C1 segment of cervical spinal cord (tissue), 14 donors: ENCODE measurements at places on chromosomes 5 and 9.

DNA sequence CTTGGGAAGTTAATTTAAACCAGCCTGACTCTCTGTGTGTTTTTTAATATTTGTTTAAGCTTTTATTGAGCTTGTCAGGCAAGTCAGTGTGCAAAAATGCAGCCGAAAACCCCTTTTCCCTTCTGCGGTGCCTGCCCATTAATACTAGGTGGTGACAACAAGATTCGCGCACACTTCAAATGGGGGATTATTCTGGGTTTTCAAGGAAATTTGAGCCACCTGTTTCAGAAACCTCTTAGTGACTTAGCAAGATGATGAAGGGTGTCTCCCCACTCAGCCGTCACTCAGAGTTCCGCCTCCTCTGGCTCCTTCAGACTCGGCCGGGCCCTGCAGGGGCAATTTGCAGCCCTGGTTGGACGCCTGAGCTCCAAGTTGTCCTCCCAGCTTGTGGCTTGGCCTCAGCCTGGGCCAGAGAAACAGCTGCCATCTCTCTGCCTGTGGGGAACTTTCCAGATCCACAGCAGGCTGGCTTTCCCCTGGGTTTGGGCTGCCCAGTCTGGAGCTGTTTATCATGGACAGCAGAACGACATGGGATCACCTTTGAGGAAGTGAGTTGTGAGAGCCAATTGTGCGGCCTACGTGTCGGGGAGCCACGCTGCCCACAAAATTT, 75.9 kb downstream of the SPRY4 start:
- no peak for DNase-seq

DNA sequence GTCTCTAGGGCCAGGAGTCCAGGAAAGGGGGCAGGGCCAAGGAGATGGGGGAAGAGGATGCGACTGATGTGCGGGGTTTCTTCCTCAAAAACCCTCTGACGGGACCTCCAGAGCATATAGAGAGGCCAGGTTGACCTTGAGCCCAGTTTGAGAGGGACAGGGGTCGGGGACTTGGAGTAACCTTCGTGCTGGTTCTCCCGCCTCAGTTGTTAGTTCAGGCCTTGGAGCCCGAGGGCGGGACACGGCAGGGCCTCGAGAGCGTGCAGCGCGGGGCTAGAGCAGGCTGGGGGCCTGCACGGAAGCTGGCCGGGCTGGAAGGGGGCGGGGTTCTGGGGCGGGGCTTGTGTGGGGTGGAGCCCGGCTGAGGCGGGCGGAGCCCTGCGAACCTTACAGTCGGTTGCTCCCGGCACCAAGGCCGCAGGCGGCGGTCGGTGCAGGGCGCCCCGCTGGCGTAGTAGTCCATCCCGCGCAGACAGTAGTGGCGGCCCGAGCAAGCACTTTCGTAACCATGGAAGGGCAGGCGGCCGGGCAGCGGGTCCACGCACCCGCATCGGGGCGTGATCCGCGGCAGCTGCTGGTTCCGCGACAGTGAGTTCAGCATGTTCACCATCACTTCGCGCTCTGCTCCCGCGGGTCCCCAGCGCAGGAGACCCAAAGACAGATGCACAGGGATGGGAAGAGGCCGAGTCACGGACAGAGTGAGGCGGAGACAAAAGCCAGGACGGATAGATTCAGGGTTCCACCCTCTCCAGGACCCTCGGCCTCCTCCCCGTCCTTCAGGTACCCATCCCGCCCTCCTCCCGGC, 4.0 kb upstream of the MYORG start:
- peak; percentile 53 for DNase-seq

- no peak for DNase-seq
Measured at GRCh38 chr9:128701227-128701854, 962 bp upstream of the PKN3 start.

DNA sequence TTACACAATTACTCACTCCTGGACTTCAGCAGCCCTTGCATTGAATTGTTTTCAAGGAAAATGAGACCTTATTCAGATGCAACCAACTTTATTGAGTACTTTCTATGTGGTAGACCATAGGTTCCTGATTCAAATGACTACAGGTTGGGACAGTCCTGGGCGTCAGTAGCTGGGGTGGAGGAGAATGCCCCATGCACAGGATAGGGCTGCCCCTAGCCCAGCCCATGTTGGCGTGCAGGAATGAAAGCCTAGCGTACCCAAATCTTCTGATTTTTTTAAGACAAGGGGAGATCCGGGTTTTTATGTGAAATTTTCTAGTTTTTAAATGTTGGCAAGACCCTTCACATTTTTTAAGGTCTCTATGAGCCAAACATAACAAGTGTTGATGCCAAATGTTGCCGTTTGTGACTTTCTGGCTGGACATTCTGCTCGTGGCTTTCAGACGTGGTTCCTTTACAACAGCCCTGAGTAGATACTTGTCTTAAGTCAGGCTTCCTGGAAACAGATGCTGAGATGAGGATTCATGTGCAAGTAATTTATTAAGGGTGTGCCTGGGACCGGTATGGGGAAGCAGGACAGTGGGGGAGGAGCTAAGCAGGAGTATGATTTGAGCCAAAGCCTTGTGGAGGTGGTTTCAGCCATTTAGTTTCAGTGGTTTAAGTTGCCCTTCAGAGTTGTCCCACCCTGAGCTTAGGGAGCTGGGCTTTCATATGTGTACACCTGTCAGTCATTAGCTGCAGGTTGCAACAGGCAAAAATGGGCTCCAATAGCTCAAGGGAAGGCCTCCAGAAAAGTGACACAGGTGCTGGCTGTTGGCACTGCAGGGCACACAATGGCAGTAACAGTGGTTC, 154.1 kb downstream of the NTRK2 start:
- no peak for DNase-seq

GRCh38 chr5:126987271-126987899, 43.0 kb downstream of the MARCHF3 start:
- DNase-seq: no peak

DNA sequence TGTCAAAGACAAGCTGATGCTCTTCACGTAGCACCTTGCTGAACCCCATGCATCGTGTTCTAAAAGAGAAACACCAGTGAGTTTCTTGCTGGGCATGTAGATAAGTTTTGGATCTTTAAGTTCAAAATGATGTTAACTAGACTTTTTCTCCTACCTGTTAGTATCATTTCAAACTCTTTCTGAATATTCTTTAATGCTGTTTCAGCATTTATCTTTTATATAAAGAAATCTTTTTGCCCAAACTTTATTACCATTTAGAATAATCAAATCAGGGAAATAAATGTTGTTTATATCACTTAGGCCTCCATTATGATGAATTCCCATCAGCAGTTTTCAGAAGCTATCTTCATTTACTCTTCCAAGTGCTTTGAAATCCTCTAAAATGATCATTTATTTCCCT, 542.8 kb downstream of the CDH10 start:
- no peak for DNase-seq

DNA sequence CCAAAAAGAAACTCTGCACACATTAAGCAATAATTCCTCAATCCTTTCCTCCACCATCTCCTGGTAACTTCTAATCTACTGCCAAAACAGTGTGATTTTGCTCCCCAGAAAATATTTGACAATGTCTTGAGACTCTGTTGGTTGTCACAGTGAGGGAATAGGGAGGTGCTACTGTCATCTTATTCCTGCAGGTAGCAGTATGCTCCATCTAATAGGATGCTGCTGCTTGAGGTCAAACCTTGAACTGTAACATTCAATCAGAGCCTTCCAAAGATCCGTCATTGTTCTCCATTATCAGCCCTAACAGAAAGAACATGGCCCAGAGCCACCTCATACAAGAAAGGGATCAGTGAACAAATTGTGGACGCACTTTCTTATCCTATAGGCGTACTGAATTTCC, 514.7 kb upstream of the GRIN3A start:
- no peak for DNase-seq

- DNase-seq: no peak
Measured at GRCh38 chr5:175436359-175436758, 7.6 kb downstream of the DRD1 start.

DNA sequence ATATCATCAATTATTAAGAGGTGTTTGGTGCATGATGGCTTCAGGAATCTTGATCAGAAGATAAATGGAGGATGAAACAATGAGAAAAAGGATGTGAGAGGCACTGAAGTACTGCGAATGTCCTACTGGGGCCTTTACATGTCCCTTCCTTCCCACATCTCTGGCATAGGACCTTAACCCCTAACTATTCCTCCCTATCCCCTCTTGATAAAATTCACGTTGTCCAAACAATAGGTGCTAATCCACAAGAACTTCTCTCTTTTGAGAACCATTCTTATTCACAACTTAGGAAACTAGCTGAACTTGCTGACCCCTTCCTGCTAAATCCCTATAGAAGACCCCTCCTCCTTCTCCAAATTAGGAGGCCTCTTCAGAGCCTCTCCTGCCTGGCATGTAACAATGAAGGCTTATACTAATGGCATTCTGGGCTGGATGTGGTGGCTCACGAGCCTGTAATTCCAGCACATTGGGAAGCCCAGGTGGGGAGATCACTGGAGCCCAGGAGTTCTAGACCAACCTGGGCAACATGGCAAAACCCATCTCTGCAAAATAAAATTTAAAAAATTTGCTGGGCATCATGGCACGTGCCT, 276.5 kb upstream of the SMARCA2 start:
- DNase-seq: no peak

DNA sequence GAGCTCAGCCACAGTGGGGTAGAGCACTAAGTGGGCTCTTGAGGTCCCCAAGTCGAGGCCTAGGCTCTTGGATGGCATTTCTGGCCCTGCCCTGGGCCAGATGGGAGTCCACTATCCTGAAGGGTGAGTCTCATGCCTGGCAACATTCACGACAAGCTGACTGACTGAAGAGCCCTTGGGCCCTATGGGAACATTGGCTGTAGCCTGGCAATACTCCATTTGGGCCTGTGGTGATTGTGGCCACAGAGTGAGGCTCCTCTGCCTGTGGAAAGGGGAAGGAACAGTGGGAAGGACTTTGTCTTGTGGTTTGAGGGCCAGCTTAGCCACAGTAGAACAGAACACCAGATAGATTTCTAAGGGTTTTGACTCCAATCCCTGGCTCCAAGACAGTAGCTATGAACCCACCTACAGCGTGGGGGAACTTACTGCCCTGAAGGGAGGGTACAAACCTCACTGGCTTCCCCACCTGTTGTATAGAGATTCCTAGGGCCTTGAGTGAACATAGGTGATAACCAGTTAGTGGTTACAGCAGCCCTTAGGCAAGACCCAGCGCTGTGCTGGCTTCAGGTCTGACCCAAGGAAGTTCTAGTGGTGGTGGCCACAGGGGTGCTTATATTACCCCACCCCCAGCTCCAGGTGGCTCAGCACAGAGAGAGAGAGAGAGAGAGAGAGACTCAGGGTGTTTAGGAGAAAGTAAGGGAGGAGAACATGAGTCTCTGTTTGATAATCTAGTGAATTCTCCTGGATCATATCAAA, 72.4 kb downstream of the KIAA0825 start:
- no peak for DNase-seq

DNA sequence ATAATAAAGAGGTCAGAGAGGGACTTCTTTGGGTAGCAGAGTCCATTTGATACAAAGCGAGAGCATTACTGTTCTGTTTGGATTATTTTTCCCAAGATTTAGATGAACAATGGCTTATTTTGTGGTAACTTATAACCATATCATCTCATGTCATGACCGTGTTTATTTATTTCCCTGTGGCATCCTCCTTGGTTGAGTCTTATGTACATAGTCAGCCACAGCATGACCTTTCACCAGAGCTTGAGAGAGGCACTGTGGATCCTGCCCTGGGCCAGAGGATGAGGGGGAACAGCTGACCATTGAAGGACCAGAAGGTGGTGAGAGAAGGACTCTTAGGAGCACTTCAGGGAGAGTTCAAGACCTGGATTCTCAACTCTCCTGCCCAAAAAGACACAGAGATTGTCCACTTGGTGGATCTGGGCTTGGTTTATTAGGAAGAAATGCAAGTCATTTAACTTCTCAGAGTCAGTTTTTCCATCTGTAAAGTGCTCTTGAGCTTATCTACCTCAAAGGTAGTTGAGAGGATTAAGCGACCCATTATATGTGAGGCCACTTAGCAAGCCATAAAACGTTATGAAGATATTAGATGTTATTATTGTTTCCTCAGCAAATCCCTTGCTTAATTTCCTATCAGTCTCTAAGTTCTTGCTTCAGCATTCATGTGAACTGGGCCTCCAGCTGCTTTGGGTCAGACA, 51.4 kb downstream of the PPIC start:
- no peak for DNase-seq

- no peak for DNase-seq
Measured at GRCh38 chr9:136045595-136046553, 49.2 kb downstream of the NACC2 start.

DNA sequence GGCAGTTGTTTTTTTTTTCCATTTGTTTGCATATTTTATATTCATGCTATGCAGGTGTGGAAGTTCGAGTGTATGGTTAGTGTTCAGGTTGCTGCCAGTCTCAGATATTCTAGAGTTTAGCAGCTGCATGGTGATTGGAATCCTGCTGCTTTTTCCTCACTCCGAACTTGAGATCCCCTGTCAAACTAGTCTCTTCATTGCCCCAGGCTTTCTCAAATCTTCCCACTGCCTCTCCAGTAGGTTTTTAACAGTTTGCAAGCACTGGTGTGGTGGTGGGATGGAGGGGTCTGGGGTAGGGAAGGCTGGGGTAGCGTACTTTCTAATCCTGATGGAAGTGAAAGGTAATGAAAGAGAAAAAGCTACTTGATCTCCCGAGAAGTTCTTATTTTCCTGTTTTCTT, 112.9 kb downstream of the CHSY3 start:
- DNase-seq: no peak

DNA sequence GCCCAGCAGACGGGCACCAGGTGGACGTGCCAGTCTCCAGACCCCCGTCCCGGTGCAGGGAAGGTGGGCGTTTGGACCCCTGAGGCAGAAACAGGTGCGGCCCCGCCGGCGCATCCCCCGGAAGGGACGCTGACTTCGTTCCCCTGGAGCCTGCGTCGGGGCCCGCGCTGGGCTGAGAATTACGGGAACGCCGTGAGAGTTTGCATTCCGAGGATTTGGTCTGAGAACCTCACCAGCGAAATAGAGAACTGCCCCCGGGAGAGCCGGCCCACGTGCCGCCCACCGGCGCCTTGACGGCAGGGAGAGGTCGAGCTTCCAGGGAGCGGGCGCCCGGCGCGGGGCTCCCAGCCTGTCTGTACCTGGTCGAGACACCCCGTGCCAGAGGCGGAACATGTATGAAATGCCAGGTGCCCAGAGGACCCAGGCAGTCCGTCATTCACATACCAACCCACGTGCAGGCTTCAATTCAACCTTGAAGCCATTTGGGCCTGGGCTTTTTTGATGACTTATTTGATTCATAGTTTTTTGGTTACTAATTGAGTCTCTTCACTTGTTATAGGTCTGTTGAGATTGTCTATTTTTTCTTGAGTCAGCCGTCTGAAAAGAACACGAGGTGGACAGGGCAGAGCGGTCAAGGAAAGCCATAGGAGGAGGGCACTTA, 877 bp upstream of the CAMSAP1 start:
- no peak for DNase-seq

DNA sequence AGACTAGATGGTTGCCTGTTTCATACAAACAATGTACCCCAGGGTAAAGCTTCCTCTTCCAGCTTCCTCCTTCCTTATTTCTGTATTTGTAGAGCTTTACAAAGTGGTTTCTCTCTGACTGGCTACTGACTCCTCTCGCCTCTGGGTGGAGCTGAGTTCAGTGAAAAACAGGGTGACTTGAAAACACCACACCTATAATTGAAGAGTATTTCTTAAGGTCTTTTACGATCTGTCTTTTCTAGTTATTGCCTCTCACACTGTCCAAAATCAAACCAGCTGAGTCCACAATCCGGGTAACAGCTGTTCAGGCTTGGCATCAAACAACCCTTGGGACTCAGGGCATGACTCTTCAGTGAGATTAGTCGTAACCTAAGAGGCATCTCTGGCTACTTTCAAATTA, 200.4 kb downstream of the ARRDC3 start:
- DNase-seq: no peak

- no peak for DNase-seq
Measured at GRCh38 chr9:16675131-16675530, 195.3 kb downstream of the BNC2 start.
